K562 (cell line): ENCODE measurements at places on chromosomes 5 and 9.

- DNase-seq = no peak
Measured at GRCh38 chr5:170638051-170638450, 134.2 kb downstream of the KCNIP1 start.

DNA sequence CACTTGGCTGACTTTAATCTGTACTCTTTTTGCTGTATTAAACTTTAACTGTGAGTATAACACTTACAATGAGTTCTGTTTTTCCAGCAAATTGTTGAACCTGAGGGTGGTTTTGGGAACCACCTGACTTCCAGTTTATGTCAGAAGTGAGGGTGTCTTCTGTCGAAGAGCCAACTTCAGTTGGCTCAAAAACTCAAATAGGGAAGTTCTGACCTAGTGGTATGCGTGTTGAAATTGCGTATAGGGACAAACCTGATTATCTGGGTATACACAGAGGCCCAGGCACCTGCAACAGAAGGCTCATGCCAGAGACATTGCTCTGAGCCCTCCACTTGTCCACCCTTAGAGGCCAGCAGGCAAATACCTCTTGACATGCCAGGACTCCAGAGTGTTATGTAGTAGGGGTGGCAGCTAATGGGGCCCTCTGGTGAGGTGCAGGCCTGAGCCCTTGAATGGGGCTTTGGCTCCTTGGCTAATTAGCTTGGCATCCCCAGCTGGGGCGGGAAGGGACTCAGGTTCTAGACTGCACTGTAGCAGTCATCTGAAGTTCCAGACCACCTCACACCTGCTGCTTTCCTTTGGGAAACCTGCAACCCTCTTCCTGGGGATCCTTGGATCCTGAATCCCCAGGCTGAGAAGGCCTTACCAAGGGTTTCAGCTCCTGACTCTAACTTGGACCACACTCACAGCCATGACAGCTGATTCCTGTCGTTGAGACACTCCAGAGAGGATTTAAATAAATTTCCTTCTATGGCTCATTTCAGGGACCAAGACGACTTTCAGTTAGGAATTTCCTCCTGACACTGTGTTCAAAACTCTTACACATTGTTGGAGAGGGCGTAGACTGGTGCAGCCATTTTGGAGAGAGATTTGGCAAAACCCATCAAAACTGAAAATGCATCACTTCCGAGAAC is 189.6 kb downstream of the HSPA4 start:
- no peak for DNase-seq

DNA sequence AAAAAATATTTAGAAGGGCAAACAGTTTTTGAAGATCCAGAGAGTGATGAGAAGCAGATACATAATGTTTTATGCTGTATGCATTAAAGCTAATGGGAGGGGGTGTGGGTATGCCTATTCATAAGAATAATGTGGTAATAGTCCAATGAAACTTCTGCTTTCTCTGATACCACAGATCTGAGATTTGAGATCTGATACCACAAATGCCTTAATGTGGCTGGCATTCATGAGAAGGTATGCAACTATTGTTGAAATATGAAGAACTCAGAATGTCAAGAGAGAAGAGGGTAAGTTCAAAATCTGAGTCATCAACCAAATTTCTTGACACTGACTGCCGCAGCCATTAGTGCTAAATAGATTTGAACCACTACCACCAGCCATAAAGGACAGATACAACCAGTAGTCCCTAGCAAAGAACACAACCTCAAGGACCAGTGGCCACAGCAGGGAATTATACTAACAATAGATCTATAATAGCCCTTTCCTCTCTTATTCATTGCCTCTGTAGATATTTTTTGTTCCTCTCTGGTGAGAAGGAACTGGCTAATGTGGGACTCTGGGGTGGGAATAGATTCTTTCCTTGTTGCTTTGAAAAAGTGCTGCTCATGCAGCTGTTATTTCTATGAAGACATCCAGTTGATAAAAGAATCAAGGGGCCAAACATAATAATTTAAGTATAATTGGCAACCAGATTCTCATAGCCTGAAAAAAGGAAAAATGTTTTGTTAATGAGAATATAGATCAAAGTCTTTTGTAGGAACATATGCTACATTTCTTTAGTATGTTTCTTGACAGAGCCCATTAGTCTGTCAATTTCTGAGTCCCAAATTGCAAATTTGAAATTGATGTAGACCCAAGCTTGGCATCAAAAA is 256.5 kb upstream of the ZNF608 start:
- no peak for DNase-seq

DNA sequence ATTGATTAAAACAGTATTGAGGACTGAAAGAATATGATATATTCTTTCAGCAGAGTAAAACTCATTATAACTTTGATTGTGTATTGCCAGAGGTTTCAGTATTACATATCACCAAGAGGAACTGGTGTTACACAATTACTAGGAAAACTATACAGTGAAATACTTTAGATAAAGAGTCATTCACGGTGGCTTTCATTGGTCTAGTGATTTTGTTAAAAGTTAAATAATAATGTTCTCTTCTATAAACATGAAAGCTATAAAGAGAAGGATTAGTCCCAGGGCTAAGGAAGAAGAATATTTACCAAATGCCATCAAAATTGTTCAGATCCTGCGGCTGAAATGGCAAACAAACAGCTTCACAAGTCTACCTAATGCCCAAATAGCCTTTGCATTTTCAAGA is 306.2 kb downstream of the SEMA5A start:
- no peak for DNase-seq

GRCh38 chr5:144304688-144305087 is 134.0 kb downstream of the KCTD16 start:
- DNase-seq = no peak
